ENCODE measurements at places on chromosomes 5 and 9.

- DNase-seq, result no peak
Observed at GRCh38 chr5:36948650-36949049, 72.1 kb downstream of the NIPBL start.

DNA sequence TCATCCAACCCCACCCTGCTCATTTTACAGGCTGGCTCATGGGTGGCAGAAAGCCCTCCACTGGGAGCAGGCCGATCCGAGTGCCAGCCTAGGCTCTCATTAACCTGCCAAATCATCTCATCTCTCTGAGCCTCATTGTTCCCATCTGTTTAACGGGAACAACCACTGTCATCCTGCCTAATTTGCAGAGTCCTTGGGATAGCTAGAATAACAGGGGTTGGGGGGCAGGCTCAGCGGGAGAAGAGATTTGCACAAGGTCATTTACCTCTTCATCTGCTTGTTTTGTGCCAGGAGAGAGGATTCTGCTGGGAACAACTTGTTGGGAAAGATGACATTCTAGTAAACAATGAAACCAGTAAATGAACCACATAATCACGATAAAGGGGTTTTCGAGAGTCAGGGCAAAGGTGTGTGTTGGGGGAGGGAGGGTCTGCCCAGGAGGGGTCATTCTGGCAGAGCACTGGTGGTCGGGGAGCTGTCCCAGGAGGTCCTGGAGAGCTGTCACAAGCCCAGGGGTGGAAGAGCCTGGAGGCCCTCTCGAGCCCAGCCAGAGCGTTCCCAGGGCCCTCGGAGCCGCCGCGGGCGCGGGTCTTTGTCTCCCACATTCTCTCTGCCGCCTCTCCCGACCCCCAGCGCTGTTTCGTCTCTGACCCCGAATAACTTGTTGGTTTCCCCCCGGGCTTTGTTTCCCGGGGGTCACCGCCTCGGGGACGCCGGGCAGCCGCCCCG is 22.8 kb upstream of the NDST1 start:
- no peak for DNase-seq

DNA sequence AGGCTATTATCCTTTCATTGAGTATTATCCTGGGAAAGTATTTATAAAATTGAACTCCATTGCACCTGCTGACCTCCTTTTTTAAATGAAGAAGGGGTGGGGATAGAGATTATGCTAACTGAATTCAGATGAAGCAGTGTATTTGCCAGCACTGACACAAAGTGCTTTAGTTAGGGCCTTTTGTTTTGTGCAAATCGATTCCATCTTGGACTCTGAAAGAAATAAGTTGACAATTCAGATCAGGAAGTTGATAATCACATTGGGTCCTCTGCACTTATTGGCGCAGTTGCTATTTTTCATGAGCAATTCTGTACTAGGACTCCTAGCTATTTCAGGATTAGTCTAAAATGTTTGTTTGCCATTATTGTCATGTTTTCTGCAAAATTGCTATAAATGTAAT is 101.6 kb upstream of the FSD1L start:
- no peak for DNase-seq

- DNase-seq, result no peak
Observed at GRCh38 chr5:90113108-90113507, 296.4 kb downstream of the CETN3 start.

GRCh38 chr9:132699956-132700355 is 29.7 kb downstream of the GTF3C4 start:
- no peak for DNase-seq

- DNase-seq, result no peak
Observed at GRCh38 chr5:79621056-79621455, 8.8 kb downstream of the TENT2 start.

All from T-helper 2 cell (primary cell).